ENCODE measurements at places on chromosomes 16 and 17.

GRCh38 chr16:56478281-56479049 is 27.1 kb downstream of the OGFOD1 start:
- DNase-seq = no peak

GRCh38 chr17:70105641-70106040 is 30.6 kb downstream of the KCNJ16 start:
- DNase-seq = no peak

DNA sequence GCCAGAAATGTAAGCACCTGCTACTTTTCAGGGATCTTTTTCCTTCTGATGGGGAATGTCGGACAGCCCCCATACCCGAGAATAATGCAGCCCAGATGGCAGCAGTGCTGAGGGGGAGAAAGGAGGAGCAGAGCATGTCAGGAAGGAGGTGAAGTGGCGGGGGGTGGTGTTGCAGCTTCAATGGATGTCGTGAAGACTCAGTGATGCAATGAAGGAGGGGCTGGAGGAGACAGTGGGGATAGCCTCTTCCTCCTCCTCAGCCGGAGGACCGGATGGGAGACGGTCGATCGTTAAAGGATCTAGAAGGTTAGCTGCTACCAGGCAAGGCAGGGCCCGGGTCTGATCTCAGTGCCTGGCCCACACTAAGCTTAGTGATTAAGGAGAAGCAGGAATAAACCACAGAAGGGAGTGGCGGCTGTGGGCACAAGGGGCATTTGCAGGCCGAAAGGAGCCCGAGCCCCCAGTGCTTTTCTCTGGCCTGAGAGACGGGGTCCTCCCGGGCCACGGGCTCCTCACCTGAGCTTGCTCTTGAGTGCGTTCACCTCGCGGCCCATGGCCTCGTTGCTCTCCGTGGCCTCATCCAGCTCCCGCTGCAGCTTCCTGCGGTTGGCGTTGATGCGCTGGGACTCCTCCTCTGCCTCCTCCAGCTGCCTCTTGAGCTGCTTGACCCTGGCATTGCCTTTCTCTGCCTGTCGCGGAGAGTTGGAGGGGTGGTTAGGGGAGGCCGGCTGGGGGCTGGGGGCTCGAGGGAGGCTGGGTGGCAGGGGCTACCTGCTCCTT is 64.5 kb downstream of the NDE1 start:
- DNase-seq = no peak

DNA sequence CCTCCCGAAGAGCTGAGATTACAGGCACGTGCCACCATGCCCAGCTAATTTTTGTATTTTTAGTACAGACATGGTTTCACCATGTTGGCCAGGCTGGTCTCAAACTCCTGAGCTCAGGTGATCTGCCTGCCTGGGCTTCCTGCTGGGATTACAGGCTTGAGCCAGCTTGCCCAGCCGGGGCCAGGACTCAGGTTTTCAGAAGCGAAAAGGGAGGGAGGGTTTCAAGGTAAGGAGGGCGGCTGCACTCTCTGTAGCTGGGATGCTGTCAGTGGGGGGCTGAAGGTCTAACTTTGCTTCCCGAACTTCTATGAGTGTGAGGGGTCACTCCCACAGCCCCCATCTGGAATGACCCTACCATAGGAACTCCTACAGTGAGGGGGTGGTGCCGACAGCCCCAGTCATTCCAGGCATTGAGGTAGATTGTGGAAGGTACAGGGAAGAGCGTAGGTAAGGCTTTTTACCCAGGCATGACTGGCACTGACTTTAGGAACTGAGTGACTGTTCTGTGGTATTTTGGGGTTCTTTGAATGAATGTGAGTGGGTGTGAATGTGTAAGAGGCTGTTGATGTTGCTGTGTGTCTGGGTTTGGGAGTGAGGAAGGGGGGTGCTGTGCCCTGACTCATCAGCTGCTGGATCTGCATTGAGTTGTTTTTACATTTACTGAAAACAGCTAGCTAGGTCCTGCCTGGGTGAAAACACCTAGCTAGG is 3.8 kb upstream of the C1QL1 start:
- DNase-seq = no peak

GRCh38 chr16:456891-457483 is 31.5 kb downstream of the RAB11FIP3 start:
- no peak for DNase-seq

DNA sequence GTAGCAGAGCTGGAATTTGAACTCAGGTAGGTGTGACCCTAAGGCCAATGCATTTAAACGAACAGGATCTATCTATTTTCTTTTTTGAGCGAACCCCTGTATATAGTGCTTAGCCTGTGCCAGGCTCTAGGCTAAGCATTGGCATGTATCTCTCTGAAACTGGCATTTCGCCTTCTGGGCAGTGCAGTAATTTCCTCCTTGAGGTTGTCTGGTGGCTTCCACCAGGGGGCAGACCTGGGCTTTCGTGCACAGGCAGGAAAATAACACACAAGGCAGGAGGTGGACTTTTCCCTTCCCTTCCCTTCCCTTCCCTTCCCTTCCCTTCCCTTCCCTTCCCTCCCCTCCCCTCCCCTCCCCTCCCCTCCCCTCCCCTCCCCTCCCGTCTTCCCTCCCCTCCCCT is 34.4 kb upstream of the PRKCB start:
- DNase-seq = peak; percentile 84

GRCh38 chr17:58870747-58871146 is 115.1 kb downstream of the PPM1E start:
- DNase-seq = no peak

- DNase-seq = no peak
Observed at GRCh38 chr16:23950291-23950894, 114.6 kb downstream of the PRKCB start.
